ENCODE measurements at places on chromosomes 7 and 10.

DNA sequence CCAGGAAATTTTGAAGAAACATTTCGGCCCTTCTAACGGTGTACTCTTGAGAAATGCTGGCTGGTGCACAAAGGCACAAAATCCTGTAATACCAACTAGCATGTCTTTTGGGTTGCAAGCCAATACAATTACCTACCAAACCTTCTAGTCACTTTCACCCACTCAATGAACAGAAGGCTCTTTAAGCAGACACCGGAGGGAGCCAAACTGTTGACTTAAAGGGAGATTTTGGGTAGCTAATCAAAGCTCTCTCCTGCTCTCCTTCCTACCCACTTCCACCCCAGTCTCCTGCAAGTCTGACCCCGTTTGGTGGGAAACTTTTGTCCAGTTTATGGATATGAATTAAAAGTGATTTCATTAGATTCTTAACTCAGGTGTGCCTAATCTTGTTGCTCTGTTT lies 24.0 kb downstream of the GRM3 start:
- DNase-seq: no peak

- no peak for DNase-seq
Observed at GRCh38 chr7:154914996-154915380, 87.9 kb downstream of the PAXIP1 start.

DNA sequence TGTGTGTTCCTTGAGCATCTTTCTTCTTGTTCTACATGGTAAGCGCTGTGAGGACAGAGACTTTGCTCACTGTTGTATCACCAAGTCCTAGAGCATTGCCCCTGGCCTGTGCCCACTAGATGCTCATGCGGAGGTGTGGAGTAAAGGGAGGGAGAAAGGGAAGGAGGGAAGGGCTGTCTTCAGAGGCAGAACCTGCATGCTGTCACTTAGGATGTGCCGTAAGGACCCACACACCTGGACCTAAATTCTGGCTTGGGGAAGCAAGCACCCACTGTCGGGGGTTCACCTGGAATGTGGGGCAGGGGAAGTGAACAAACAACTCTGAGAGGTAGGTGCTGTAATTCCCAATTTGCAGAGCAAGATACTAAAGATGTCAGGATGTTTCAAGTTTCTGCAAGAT lies 129.5 kb downstream of the PTPN20 start:
- no peak for DNase-seq

GRCh38 chr10:131946880-131947279 lies 34.8 kb downstream of the BNIP3 start:
- no peak for DNase-seq

DNA sequence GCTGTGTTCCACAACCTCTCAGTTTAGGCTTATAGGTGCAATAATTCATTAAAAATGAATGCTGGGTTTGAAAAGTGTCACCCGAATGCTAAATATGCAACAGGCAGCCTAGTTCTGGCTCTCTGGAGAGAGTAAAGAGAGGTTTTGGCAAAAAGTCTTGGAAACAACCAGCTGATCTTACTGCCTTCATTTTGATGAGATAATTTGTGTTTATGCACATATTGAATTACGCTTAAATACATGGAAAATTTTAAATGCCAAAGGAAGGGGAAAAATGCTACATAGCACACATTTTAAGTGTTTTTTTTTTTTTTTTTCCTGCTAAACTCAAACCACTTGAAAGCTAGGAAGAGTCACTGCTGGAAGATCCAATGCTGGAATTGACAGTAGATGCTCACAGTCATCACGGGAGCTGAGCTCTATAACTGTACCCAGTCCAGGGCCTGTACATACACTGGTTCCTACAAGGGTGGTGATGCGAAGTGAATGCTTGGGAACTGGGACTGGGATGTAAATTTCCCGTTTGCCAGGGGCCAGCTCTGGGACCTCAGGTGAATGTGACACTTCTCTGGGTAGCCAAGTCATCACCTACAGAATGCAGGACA lies 151.5 kb downstream of the PFKFB3 start:
- DNase-seq: no peak

DNA sequence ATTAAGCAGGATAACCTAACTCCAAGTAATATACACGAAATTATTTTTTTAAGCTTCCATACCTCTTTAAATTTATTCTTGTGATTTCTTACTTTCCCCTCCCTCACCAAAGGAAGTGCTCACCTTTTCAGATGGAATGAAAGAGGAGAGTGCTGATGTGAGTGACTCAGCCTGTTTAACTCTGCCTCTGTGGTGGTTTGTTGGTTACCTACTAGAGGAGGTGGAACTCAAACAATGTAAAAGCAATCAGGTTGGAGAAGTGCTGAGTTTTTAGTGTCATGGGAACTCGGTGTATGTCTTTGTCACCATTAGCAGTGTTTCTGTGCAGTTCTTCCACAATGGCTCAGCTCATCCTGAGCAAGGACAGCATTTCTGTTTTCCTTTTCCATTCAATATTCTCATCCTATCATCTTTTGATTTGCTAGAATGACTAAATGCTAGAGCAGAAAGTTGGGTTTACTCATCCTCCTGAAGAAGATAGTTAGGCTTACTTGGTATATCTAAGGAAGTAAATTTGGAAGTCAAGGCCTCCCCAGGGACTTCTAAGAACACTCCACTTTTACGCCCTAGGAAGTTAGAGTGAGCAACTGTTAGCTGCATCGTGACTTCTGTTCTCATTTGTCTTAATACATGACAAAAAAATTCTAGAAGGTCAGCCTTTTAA lies 6.0 kb downstream of the ADD3 start:
- DNase-seq: peak; percentile 52

- peak; percentile 74 for DNase-seq
Observed at GRCh38 chr7:150685219-150686029, at the start of gene GIMAP2. Gene GIMAP2 (plus strand): TSS chr7:150685706. CDS start chr7:150687060, 1,354 bp downstream.

DNA sequence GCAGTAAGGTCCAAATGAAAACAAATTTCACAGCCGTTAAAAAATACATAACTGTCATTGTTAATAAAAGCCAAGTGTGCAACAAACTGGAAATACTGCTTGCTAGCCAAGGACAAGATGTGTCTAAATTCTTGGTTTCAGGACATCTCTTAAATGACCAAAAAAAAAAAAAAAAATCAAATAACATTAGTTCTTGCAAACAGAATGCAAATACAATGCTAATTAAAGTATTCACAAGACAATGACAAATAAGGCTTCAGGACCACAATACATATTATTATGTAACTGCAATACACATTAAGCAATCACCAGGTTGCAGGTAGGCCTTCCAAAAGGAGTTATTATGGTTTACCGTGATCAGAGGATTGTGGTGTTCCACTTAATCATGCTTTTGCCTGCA lies 3.6 kb downstream of the ARHGAP21 start:
- no peak for DNase-seq

Measured in activated CD4-positive, alpha-beta T cell treated with anti-CD3 and anti-CD28 coated beads, Interleukin-2, amount 50 U/mL, for 16 hours (primary cell).